ENCODE measurements at places on chromosomes 5 and 9. TPM values are rescaled to one million over a fixed set of nuclear protein-coding genes. Genes with fewer than 3 reads are reported as not detected.

Gene PCDHGB4
- 12.9 TPM for total RNA-seq

DNA sequence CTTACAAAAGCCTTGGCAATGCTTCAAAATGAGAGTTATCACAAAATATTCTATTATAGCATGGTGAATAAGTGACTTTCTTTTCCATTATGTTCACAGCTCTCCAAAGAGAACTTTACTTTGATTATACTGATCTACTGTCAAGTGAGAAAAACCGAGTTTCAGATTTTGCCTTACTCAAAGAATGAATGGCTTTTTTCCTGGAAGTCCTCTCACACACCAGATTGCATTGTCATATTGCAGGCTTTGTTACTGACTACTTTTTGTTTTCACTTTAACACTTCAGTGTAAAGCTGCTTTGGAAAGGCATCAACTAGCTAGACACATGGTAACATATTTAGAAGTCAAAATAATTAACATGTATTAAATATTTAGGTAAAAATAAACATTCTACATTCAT lies 765.2 kb upstream of the NUDT12 start:
- no peak for DNase-seq

GRCh38 chr5:52864371-52864770 lies 76.7 kb downstream of the ITGA1 start:
- DNase-seq: no peak

DNA sequence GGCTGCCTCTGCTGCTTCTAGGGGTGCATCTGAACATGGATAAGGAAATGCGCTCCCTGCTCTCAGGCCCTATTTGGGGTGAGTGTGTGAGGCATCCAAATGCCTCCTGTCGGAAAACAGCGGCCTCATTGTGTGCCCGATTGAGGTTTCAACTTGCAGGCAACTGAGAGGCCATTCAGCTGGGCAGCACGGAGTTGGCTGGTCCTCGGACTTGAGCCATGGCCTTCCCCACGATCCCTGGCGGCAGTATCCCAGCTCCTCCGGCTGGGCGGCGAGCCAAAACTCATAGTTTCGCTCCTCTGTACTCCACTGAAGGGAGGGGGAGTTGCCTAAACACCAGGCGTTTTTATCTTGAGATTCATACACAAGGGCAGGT lies 597.3 kb upstream of the SGCD start:
- peak; percentile 73 for DNase-seq

GRCh38 chr9:108021096-108021710 lies 531.6 kb upstream of the KLF4 start:
- no peak for DNase-seq

All from occipital lobe (tissue), 3 donors.